AG09319 (cell line): ENCODE measurements at places on chromosomes 7 and 10.
A peak's percentile ranks its signal among the peaks of the same experiment; 100 is the strongest.

DNA sequence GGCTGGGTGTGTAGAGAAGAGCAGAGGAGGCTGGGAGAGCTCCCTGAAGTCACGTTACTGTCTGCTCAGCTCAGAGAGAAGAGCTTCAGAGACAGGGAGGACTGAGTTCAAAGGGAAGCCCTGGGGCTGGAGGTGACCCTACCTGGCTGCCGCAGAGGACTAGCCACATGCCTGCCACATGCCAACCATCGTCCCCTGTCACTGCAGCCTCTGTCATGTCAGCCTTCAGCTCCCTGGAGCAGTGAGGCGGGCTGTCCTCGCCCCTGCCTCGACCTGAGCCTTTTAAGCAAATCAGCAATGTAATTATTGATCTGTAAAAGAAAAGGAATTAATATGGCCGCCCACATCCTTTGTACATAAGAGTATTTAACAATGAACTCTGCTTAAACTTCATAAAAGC, 89.3 kb upstream of the RET start:
- no peak for DNase-seq

GRCh38 chr7:14085901-14086300, 96.4 kb upstream of the ETV1 start:
- no peak for DNase-seq

GRCh38 chr10:82353381-82353780, 478.4 kb downstream of the NRG3 start:
- no peak for DNase-seq

GRCh38 chr7:105790996-105791395, 85.4 kb downstream of the ATXN7L1 start:
- no peak for DNase-seq

- DNase-seq = peak; percentile 23
Observed at GRCh38 chr7:127347567-127348246, 44.8 kb downstream of the ZNF800 start.

DNA sequence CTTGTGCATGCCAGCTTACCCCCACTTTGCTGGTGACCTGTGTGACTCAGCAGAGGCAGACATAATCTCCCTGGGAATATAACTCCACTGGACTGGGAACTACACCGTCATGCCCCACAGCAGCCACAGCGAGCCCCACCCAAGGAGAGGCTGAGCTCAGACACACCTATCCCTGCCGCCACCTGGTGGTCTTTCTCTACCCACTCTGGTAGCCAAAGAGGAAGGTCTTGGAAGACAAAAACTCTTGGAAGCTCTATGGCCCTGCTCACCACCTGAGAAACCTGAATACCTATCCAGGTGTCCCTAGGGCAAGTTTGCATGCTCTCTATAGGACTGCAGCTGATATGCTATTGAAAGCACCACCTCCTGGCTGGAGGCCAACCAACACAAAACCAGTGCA, 48.1 kb downstream of the MYO3A start:
- DNase-seq = no peak

GRCh38 chr10:66931340-66931948, 5.6 kb downstream of the LRRTM3 start:
- peak; percentile 8 for DNase-seq

GRCh38 chr7:90276033-90276728, 31.2 kb downstream of the CFAP69 start:
- DNase-seq = no peak

DNA sequence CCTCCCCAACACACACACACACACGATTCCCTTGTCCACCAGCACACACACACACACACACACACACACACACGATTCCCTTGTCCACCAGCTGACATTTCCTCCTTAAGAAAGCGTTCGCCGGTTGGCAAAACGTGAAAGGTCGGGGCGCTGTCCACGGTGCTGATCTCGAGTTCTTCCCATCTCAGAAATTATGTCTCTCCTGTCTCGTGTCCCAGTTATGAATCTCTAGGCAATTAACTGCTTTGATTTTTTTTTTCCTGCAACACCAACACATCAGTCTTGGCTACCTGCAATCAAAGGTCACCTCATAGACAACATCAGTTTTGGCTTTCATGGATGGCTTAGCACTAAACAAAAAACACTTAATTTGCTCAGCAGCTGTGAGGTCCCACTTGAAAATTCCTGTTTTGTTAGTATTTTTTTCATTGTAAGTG, 1.9 kb downstream of the INA start:
- DNase-seq = no peak

DNA sequence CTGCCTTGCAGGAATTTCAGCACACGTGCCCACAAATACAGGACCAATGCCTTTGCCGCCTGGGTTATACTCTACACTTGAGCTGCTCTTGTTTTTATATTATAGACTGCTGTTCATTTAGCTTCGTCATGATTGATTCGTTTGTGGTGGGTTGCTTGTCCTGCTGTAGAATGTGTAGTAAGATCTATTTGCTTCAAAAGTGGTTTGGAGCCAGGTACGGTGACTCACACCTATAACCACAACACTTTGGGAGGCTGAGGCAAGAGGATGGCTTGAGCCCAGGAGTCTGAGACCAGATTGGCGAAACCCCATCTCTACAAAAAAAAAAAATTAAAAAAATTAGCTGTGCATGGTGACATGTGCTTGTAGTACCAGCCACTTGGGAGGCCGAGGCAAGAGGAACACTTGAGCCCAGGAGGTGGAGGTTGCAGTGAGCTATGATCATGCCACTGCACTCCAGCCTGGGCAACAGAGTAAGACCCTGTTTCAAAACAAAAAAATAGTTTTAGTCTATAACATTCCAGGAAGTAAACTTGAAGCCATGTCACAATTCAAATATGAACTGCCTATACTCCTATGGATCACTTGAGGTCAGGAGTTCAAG, 9.0 kb upstream of the RHBDD2 start:
- no peak for DNase-seq

DNA sequence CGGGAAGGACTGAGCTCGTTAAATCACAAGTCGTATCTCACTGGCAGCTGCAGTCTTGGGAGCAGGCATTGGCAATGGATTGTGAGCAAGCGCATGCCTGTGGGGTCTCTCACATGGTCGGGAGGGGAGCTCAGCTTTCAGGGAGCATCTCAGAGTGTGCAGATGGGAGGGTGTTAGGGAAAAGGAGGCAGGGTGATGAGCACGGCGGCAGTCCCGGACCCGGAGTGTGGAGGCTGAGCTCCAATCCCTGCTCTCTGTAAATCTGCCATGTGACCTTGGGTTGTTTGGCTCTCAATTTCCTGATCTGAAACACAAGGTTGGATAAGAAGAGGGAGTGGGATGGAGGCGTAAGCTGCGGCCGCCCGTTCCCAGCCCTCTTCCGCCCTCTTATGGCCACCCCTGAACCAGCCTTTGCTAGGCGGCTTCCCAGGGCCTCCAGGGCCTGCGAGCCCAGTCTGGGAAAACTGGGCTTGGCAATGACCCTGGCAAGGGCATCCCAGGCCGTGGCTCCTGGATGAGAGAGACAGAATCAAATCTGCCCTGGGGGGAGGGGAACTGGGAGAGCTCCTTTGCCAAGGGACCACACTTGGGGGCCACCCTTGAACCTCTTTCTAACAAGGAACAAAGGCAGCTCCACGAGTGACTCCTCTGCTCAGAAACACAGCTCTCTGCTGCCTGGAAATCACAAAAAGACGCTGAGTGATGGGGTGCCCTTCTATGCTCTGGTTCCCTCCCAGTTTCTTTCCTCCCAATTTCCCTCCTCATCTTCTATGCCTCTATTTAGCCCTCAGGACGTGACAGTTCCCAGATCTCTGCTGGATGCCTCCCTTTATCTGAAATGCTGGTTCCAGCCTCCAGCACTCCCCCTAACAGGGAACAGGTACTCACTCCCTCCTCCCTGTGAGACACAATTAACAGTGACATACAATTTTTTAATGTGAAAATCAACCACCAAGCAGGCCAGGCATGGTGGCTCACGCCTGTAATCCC, 41.7 kb upstream of the LOXL4 start:
- peak; percentile 67 for DNase-seq

GRCh38 chr10:74624501-74624900, 201.9 kb upstream of the KAT6B start:
- DNase-seq = no peak

DNA sequence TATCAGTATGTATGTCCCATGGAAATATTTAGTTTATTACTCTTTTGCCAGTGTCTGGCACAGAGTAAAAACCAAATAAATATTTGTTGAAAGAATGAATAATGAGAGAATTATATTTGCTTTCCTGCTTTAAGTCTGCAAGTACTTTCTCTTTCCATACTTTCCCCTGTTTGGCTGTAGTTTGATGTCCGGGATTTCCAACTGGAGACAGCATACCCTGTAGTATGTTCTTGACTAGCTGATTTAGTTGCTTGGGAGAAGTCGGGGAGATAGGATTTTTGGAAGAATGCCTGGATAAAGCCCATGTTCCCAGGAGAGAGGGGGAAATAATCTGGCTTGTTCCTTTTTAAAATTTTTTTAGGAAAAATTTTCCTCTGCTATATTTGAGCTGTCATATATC, 516.1 kb downstream of the CCSER2 start:
- DNase-seq = no peak

DNA sequence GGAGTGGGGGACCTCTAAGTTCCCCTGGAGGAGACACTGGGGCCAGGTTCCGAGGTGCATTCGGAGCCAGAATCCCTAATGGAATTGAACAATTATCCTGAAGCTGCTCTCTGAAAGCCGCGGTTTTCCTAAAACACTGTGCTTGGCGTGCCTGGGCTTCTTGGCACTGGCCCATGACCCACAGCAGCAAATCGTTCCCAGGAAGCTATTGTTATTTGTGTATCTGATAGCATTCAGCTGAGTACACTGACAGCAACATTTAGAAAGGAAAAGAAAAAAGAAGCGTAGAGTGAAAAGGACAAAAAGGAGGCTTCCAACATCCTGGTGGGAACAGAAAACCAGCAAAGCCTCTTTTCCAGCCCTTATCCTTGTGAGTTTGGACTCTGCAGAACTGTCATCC, 339.8 kb downstream of the FRMD4A start:
- peak; percentile 74 for DNase-seq

DNA sequence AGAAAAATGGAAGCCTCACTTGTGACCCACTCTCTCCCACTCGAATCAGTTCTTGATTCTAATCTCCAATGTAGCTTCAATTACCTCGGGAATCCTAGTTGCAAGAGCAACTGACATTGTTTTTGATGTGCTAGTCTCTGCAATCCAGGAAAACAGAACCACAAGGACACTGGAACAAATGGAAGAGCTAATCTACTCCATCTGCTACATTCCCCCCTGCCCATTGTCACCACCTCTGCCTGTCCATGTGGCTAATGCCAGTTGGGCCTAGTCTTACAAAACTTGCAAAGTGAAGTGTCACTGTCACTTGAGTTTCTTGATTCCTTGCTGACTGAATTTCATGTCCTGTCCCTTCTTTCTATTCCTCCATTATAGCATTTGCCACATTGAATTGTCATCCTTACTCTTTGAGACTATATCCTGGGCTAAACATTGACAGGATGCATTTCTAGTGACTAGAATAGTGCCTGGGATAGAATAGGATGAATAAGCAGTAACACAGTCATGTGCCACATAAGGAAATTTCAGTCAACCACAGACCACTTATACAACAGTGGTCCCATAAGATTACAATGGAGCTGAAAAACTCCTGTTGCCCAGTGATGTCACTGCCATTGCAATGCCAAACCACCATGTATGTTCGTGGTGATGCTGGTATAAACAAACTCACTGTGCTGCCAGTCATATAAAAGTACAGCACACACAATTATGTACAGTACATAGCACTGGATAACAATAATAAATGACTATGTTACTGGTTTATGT, 13.5 kb downstream of the GCC1 start:
- DNase-seq = no peak

GRCh38 chr10:77879710-77880109, 46.8 kb downstream of the DLG5 start:
- no peak for DNase-seq

- DNase-seq = no peak
Observed at GRCh38 chr10:48527756-48528155, 77.1 kb downstream of the ARHGAP22 start.
